ENCODE measurements at places on chromosomes 2 and 18.

DNA sequence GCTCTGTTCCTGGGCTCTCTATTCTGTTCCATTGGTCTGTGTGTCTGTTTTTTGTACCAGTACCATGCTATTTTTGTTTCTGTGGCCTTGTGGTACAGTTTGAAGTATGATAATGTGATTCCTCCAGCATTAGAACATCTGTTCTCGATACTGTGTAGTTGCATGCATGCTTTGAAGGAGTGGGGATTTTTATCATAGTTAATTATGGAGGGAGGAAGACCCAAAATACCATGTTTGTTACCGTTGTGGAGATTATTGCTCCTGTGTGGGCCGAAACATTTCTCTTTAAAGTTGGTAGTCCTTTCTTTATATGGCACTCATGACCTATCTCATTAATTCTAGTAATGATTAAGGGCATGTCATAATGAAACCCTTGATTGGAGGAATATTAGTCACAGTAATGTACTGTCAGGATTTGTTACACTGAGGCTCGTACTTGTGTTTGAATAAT, 87.6 kb downstream of the TTC27 start:
- no peak for DNase-seq

DNA sequence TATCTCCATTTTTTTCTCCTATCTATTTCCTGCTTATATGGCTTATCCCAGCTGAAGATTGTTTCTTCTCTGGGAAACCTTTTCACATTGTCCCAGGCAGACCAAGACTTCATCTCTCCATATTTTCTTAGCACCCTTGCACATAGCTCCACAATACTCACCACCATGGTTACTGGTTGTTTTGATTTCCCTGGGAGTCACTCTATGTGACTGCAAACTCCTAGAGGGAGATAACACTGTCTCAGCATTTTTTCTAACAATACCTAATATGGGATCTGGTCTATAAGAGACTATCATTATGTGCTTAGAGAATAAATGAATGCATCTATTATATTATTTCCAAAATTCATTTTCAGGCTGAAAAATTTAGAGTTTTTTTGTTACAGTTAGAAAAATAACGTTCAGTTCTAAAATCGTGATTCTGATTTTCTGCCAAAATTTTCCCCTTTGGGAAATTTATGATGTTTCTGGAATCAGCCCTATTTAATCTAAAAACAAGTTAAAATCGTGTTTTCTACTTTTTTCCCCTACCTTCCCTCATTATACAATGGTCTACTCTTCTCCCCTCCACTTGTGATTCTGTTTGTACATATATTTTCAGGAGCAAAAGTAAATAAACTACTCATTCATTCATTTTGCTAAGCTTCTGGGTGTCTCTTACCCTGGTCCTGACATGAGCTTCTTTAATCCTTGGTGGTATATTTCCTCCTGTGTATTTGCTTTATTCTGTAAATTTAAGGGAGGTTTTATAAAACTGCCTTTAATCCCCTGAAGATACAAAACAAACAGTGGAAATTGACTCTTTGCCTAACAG, 95.4 kb downstream of the HNMT start:
- no peak for DNase-seq

- no peak for DNase-seq
Observed at GRCh38 chr2:8477552-8478470, 204.0 kb upstream of the ID2 start.

DNA sequence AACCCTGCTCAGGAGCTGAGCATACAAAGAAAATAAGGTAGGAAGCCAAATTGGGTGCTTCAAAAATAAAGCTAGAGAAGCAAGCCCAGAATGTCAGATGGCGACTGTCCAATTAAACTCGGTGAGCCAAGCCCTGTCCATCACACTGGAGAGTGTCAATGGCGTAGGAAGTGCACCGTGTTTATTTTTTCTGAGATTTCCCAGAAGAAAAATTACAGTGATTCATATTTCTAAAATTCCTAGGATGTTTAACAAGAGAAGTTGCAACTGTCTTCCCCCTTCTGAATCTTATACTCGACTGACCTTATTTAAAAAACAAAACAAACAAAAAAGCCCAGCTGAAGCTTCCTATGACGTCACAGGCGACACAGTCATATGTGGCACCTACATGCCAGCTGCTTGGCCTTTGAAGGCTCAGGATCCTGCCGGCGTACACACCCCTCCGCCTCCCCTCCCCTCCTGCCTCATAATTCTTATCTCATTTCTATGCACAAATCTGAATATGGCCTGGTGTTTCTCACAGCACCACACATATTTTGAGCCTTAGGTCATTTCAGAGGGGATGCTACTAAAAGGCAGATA, 60.8 kb downstream of the MBP start:
- no peak for DNase-seq

DNA sequence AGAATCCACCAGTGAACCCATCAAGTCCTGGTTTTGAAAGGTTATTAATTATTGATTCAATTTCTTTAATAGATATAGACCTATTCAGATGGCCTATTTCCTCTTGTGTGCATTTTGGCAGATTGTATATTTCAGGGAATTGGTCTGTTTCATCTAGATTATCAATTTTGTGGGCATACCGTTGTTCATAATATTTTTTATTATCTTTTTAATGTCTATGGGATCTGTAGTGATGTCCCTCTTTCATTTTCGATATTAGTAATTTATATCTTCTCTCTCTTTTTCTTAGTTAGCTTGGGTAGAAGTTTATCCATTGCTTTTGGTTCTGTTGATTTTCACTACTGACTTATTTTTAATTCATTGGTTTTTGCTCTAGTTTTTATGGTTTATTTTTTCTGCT, 39.9 kb upstream of the TANC1 start:
- DNase-seq: no peak

DNA sequence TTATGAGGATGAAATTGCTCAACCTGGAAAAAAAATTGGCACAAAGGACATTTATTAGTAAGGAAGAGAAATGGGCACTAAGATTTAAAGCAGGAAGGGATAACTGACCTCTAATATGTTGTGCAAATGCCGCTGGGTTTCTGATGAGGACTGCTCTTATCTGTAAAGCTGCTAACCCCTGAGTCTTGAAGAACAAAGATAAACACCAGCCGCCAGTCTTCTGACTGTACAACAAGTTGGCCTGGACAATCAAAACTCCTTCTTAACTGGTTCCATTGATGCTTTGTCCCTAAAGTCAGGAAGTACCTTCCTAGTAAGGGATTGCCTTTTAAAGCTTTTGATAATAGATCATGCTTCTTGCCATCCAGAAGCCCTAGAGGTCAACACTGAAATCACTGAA, 301.8 kb downstream of the TRIB2 start:
- no peak for DNase-seq

Measured in GDM1 (cell line).